ENCODE measurements at places on chromosomes 2 and 18. TPM values are rescaled to one million over a fixed set of nuclear protein-coding genes. Genes with fewer than 3 reads are reported as not detected.

The DSG3 gene
- total RNA-seq, result not detected

The BOLL gene
- total RNA-seq, result not detected

The AMER3 gene
- total RNA-seq, result 0.79 TPM

The CYS1 gene
- 1.4 TPM for total RNA-seq

The ASAP2 gene
- total RNA-seq, result 27.8 TPM

The SPC25 gene
- total RNA-seq, result 32.6 TPM

The KLHL14 gene
- total RNA-seq, result not detected

The ABCG8 gene
- 0.12 TPM for total RNA-seq

DNA sequence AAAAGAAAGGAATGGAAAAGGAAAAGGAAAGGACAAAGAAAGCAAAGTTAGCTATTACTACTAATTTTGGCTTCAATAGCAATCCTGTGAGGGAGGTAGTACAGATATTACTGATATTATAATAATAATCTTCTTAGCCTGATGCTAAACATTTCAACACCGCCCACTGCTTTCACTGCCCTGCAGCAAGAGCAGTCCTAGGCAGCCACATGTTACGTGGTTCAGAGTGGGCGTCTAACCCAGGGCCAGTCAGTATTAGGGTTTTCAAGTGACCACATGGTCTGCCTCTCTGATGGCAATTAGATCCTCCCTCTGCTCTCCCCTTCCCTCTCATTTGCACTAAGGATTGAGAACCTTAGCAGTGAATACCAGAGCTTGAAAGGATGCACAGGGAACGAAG is 83.7 kb upstream of the ZNF397 start:
- no peaks in the 10 kb centered on the region for H3K27me3 ChIP-seq
- no peak overlapping the region for H3K27ac ChIP-seq
- no peaks in the 10 kb centered on the region for H3K36me3 ChIP-seq

DNA sequence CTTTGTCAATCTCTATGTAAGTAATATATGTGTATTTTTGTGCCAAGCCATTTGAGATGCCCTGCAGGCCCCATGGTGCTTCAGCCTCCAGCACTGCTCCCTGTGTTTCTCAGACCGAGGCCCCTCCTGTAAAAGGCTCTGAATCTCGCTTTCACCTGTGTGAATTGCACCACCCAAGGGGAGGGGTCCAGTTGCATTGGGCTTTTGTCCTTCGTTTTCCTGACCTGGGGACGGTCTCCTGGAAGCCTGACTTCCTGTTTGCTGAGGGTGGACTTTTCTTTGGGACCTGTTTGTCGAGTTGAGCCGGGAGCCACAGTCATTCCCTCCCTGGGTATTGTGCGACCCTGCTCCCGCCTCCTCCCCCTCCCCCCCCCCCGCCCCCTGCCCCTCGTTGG is 48.9 kb downstream of the AGAP1 start:
- no peaks in the 10 kb centered on the region for H3K27me3 ChIP-seq
- H3K27ac ChIP-seq, result no peak overlapping the region
- no peaks in the 10 kb centered on the region for H3K36me3 ChIP-seq

GRCh38 chr18:73626859-73627258 is 520.8 kb downstream of the FBXO15 start:
- no peak for DNase-seq
- no peaks in the 10 kb centered on the region for H3K36me3 ChIP-seq
- H3K27ac ChIP-seq, result no peak overlapping the region
- no peak overlapping the region for H3K4me3 ChIP-seq
- no peaks in the 10 kb centered on the region for H3K4me1 ChIP-seq

- no peaks in the 10 kb centered on the region for H3K27me3 ChIP-seq
- no peak for DNase-seq
- no peaks in the 10 kb centered on the region for H3K36me3 ChIP-seq
- H3K27ac ChIP-seq, result no peak overlapping the region
- no peaks in the 10 kb centered on the region for H3K4me1 ChIP-seq
Measured at GRCh38 chr18:32360682-32361345, 109.9 kb downstream of the GAREM1 start.

DNA sequence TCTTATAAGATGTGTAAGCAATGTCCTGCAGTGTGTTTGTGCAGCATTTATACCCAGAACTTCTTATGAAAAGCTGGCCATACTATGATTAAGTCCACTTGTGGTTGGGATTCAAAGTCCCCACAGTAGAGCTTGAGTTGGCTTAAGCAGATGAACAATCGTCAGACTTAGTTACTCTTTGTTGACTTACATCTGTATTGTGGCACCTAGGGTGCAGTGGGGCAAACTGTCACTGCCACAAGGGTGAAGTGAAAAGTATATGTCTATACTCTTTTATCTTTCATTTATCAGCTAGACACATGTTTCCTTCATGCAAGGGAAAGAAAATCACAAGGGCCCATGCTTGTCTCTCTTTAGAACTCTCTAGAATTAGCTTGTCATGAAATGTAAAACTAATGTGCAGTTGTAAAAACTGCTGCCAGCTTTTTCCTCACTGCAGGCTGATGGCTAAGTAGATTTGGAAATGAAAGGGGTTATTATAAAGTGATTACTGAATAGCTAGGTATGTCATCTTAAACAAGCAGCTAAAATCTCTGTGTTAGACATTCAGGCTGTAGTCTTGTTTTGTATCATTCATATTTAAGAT is 474.5 kb downstream of the PTPRM start:
- no peak for DNase-seq
- no peaks in the 10 kb centered on the region for H3K36me3 ChIP-seq
- no peak overlapping the region for H3K27ac ChIP-seq
- no peaks in the 10 kb centered on the region for H3K27me3 ChIP-seq

DNA sequence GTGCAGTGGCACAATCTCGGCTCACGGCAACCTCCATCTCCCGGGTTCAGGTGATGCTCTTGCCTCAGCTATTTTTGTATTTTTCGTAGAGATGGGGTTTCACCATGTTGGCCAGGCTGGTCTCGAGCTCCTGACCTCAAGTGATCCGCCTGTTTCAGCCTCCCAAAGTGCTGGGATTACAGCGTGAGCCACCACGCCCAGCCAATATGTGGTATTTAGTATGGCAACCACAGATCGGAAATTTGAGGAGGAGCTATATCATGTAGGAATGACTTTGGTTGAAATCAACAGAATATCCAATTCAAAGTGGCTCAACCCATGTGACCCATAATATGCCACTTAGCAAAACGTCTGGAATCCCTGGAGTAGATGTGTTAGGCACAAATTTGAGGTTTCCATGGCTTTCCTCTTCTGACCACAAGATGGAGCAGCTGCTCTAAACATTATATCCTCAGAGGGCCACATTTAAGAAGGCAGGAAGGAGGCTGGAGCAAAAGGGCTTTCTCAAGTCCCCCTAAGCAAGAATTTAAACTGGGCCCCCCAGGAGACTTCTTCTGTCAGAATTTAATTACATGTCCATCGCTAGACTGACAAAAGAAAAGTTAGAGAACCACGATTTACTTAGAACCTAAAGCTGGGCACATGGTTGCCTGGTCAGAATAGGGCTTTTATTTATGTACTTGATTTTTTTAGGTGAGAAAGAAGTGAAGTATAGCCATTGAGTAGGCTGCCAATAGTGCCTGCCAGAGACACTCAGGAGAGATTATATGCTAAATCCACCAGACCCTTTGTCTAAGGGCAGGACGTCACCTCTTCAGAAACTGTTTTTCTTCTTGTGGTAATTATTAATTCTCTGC is 49.6 kb upstream of the ITSN2 start:
- no peaks in the 10 kb centered on the region for H3K4me1 ChIP-seq
- DNase-seq, result peak; percentile 49
- H3K27me3 ChIP-seq, result no peaks in the 10 kb centered on the region
- no peaks in the 10 kb centered on the region for H3K36me3 ChIP-seq

DNA sequence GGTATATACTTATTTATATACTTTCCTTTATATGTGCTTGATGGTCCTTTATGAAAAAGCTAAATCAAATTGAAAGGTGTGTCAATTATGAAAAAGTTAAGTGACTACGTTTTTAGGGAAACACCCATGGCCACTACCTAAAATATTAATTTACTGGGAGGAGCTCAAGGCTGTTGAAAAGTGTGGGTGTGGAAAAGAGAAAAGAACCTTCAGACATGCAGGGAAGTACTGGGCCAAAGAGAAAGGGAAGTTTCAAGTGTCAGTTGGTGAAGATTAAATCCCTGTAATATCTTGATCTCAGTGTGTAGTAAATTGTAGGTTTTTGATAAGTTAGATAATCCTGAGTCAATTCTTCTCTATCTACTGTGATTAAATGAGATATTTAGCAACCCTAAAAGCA is 6.2 kb upstream of the GKN1 start:
- H3K36me3 ChIP-seq, result no peaks in the 10 kb centered on the region
- no peak for DNase-seq

- H3K4me3 ChIP-seq, result no peak overlapping the region
- H3K27me3 ChIP-seq, result no peaks in the 10 kb centered on the region
- H3K4me1 ChIP-seq, result no peaks in the 10 kb centered on the region
- no peak overlapping the region for H3K27ac ChIP-seq
Measured at GRCh38 chr2:215969131-215969841, 44.1 kb downstream of the MREG start.

DNA sequence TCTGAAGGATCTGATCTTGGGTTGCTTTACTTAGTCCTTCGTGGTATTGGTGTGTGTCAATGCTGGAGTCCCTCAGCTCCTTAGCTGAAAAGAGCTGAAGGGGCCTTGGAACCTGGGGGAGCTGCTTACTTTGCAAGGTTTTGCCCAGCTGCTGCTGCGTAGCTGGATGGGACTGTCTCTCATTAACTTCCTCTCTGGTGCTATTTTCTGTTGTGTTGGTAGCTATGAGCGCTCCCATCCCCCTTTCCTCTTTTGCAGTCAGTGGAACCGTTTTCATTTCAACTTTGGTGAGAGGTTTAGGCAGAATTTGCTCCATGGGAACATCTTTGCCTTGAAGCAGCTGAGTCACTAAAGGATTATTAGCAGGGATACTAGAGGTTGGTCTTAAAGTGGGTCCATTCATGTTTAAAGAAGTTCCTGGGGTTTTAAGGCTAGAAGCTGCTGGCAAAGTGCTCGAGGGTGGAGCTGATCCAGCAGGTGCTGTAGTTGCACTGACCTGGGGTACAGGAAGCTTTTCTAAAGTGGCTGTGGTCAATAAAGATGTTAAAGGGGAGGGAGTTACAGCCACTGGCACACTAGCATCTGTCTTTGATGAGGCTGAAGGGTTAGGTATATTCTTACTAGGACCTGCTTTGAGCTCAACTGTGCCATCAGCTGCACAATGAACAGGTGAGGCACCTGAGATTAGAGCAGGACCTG is 69.9 kb upstream of the DTNB start:
- DNase-seq, result no peak
- peaks cover 2% of the 10 kb centered on the region for H3K36me3 ChIP-seq
- no peaks in the 10 kb centered on the region for H3K27me3 ChIP-seq
- H3K27ac ChIP-seq, result no peak overlapping the region

GRCh38 chr2:20173496-20174402 is 51.2 kb downstream of the SDC1 start:
- H3K27ac ChIP-seq, result no peak overlapping the region
- no peaks in the 10 kb centered on the region for H3K27me3 ChIP-seq
- no peak overlapping the region for H3K4me3 ChIP-seq
- peaks cover 7% of the 10 kb centered on the region for H3K4me1 ChIP-seq
- no peak for DNase-seq

DNA sequence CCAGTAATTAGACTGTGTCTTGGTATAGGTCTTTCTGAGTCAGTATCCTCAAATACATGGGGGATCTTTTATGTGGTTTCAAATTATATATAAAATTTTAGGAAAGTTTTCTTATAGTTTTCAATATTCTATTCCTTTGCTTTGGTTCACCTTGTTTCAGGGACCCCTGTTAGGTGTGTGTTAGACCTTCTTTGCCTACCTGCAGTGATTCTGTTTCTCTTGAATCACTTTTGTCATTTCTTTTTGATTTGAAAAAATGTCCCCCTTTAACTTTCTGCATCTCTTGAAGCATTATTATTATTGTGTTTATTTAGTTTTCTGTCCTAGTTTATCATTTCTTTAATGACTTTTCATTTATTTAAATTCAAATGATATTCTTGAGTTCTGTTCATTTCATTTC is 98.7 kb downstream of the FHOD3 start:
- H3K27me3 ChIP-seq, result no peaks in the 10 kb centered on the region
- no peak for DNase-seq
- H3K4me3 ChIP-seq, result no peak overlapping the region
- no peak overlapping the region for H3K27ac ChIP-seq
- H3K36me3 ChIP-seq, result no peaks in the 10 kb centered on the region
- no peaks in the 10 kb centered on the region for H3K4me1 ChIP-seq

- no peaks in the 10 kb centered on the region for H3K27me3 ChIP-seq
- H3K27ac ChIP-seq, result no peak overlapping the region
- no peak overlapping the region for H3K4me3 ChIP-seq
Measured at GRCh38 chr18:41850781-41851180, 104.3 kb upstream of the PIK3C3 start.

DNA sequence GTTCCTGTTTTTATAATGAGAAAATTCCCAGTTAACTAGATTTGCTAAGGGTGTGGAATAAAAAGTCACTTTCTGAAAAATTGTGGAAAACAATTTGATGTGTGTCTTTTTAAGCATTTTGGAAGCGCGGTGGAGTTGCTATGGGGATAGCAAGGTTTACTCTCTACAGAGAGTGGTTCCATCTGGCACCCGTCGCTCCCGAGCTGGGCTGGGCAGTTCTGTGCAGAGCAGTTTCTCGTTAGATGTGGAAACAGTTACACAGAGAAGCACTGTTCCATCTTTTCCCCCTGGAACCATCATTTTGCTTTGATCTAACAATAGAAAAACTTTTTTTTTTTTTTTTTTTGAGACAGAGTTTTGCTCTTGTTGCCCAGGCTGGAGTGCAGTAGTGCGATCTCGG is 17.4 kb downstream of the LDLRAD4 start:
- no peaks in the 10 kb centered on the region for H3K27me3 ChIP-seq
- no peak for DNase-seq
- no peak overlapping the region for H3K4me3 ChIP-seq
- no peaks in the 10 kb centered on the region for H3K36me3 ChIP-seq
- no peak overlapping the region for H3K27ac ChIP-seq

- DNase-seq, result no peak
- no peaks in the 10 kb centered on the region for H3K36me3 ChIP-seq
- no peaks in the 10 kb centered on the region for H3K4me1 ChIP-seq
- no peak overlapping the region for H3K4me3 ChIP-seq
- no peaks in the 10 kb centered on the region for H3K27me3 ChIP-seq
Measured at GRCh38 chr2:229947544-229947943, 25.2 kb downstream of the FBXO36 start.

DNA sequence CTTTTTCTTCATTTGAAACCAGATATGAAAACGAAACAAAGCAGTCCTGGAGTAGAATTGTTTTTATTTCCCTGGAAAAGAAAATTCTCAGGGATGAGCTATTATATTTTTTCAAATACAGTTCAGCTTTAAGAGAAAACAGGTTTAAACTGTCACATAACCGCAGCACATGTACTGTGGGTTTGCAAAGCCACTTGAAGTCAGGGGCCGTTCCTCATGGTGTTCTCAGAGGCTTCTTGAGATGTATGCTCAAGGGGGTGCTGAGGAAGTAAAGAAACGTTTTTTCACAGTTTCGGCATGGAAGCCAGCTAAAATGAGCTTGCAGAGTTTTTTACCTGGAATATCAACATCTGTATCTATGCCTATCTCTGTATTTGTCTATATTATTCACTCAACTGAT is 225.3 kb downstream of the MC4R start:
- no peaks in the 10 kb centered on the region for H3K4me1 ChIP-seq
- H3K27ac ChIP-seq, result no peak overlapping the region
- no peaks in the 10 kb centered on the region for H3K27me3 ChIP-seq

Data from Caco-2 (cell line).